ENCODE measurements at places on chromosomes 12 and 14.

- no peak for DNase-seq
Measured at GRCh38 chr12:19529951-19530636, 90.8 kb downstream of the AEBP2 start.

GRCh38 chr14:50039734-50040400 is 76.5 kb downstream of the VCPKMT start:
- no peak for DNase-seq

DNA sequence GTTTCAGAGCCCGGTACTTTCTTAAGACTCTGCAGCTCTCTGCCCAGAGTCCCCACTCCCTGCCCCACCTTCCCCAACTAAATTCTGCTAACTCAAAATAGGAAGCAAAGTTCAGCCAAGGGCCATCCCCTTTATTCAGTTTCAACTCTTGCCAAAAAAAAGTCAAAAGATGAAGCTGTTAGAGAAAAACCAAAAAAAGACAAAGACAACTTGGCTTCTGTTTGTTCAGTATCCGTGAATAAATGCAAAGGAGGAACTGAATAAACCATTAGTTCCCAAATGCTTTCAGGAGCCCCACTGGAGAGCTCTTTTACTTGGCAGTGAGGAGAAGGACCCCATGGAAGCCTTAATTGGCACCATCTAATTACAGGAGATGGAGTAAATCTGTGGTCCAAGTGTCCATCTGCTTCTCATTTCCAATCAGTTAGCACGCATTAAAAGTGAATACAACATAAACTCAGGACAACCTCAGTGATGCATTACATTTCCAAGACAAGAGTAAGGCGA is 155.4 kb upstream of the GZMB start:
- DNase-seq: no peak

DNA sequence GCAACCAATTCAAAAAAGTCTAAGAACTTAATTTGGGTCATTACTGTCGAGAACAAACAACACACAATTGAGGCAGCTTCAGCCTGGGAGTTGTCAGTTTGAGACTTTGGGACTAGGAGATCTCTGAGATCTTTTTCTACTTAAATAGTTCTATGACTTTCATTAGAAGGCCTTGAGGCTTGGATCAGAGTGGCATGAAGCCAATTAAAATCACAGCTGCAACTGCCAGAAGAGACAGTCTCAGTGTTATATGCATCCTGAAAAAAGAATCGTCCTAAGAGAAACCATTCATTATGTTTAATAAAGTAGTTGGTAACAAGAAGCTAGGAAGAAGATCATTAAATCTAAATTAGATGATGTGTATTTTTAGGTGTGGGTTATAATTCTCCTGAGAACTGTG is 170.8 kb upstream of the RASSF8 start:
- DNase-seq: no peak

DNA sequence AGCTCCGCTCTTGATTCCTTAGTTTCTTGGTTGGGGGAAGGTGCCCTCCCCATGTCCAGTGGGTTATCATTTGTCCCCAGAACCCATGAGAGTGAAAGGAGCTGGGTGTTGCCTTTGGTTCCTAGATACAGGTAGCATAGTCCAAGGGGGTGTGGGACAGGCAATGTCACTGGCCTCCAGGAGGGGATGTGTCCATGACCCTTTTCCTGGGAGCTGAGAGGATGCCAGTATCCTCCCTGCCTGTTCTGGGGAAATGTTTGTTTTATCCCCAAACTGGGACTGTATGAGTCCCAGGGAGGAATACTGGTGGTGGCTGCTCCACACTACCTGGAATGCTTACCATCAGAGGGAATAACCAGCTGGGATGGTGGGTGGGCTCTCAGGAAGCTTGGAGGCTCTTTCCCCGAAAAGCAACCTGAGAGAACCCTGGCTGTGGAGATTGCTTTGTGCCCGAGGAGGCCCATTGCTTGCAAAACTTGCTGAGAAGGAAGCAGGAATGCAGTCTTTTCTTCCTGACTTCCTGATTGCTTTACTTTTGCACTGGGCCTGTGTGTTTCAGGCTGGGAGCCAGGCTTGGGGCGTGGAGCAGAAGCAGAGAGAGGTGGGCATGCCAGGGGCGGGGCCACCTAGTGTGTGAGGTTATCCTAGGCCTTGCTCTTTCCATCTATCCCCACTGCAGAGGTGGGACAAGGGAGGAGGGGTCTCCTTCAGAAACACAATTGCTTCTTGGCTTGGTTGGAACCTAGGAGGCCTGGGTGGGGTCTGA is 715 bp upstream of the SLC10A1 start:
- no peak for DNase-seq

GRCh38 chr14:96324219-96324618 is 38.9 kb downstream of the ATG2B start:
- DNase-seq: no peak

DNA sequence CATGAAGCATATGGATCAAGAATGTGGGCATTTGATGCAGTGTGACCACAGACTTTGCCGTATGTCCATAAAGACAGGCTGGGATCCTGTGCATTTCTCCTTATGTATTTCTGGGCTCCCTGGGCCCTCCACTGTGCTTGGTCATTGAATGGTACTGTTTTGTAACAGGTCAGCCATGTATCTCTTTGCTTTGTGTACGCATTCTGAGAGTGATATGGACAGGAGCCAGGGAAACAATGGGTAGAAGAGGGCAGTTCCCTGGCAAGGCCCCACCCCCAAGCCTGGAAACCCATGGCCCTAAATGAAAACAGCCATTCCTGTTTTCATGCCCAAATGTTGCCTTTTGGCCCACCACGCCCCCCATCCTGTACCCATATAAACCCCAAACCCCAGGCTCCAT is 15.2 kb upstream of the FBXO34 start:
- no peak for DNase-seq
